ENCODE measurements at places on chromosomes 12 and 14.
A peak's percentile ranks its signal among the peaks of the same experiment; 100 is the strongest.

DNA sequence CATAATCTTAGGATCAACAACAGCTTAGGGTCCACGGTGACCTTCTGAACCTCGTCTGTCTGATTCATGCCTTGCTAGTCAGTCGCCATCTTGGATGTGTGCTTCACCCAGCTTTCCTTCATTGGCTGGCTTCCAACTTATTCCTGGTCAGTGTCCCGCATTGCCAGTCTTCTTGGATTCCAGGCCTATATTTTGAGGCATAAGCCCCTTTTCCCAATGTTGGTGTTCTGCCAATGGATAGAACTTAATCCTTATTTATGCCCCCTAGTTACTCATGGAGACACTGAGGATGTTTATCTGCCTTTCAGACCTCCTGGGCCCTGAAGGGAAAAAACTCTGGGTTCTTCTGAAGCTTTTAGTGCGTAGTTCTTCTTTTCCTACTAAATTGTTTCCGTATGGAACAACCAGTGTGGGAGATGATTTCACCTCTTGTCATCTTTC is 5.8 kb downstream of the JDP2 start:
- no peak for DNase-seq

- no peak for DNase-seq
These were observed 218.8 kb downstream of the DAD1 start for GRCh38 chr14:22370084-22370847.

DNA sequence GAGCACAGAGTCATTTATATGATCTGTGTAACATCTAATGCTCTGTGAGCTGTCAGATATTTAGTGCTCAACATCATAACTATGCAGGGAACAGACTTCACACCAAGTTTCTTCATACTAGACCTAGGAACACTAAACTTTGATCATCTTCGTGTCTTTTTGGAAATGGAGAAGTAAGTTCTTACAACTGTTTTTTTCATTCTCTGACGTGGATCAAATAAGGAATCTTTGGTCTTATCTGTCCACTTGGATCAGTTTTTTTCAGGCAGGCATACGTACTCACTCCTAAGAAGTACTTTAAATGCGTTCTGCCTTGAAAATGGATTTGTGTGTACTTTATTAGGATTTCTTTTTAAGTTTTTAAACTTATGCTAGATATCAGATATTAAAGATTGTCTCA is 191.0 kb downstream of the FBXL14 start:
- no peak for DNase-seq

DNA sequence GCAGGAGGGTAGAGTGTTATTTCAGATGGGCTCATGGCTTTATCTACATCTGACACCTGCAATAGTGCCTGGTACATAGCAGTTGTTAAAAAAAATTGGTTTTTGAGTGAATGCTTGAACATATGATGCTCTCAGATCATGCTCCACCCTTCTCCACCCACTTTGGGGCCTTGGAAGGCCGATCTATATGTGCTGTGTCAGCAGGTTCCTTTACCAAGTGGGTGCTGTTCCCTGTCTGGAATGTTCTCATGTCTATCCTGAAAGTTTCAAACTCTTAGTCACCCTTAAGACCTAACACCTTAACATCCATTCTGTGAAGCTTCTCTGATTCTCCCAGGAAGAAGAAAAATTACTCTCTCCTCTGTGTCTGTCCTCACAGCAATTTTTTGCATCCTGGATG is 556.3 kb upstream of the TBX3 start:
- no peak for DNase-seq

DNA sequence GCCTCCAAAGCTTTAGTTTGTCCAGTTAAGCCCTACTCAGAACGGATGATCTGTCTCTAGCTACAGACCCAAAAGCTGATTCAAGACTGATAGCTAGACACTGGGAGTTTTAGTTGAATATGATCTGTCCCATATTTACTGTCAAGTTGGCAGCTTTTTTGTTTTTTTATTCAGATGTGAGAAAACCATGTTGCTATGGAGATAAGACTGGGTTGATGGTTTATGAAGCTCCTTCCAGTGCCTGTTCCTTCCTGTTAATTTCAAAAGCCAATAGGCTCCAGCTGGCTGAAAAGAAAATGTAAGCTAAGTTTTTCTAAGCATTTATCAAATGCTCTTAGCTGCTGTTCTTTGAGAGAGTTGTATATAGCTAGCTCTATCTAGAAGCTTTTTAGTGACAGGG is 4.7 kb downstream of the DYNLL1 start:
- DNase-seq, result no peak

- peak; percentile 46 for DNase-seq
These were observed 33.2 kb upstream of the STRN3 start for GRCh38 chr14:31059152-31059924.

Data from pancreas (tissue), 10 donors.